ENCODE measurements at places on chromosomes 3 and 15. TPM values are rescaled to one million over a fixed set of nuclear protein-coding genes. Genes with fewer than 3 reads are reported as not detected.

DNA sequence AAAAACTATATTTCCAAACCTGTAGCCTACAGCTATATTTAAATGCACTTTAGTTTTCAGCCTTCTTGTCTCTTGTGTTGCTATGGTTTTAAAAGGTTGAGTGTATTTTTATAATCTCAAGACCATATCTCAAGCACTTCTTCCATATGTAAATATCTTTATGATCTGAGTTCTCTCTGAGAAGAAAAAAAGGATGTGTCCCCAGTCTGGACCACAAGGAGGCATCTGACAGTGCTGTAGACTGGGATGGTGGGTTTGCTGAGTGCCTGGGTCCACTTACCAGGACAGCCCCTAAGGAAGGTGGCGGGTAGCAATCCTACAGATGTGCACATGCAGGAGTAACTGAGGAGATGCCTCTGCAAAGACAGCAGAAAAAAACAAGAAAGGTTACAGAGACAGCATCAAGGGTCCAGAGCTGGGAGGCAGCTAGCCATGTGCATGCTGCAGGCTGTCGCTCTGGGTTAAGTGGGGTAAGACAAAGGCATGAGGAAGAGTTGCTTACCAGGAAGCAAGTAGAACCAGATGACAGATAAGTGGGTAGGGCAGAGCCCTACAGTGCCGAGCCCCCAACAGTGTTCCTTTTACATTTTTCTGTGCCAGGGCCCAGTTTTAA, 70.6 kb upstream of the SNRK start:
- DNase-seq = no peak

- peak; percentile 29 for DNase-seq
Measured at GRCh38 chr3:67030785-67031740, 33.0 kb downstream of the KBTBD8 start.

GRCh38 chr3:197041875-197042488, 12.4 kb upstream of the MELTF start:
- no peak for DNase-seq

GRCh38 chr15:75791337-75791713, 51.9 kb upstream of the UBE2Q2 start:
- DNase-seq = no peak

- DNase-seq = no peak
Measured at GRCh38 chr3:168964736-168965135, 698.8 kb downstream of the MECOM start.

DNA sequence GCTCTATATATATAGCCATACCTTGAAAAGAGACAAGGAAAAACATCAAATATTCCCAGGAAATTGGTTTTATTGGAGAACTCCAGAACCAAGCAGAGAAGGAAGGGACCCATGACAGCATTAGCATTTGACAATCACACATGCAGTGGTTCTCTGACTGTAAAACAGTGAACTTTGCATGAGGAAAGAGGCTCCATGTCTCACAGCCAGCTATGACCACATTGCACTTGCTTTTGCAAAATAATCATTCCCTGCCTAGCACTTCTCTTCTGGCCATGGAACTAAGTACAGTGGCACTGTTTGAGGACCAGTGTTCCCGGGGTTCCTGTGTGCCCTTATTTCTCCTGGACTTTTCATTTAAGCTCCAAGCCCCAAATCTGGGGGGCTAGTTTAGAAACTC, 85.5 kb downstream of the TGFBR2 start:
- no peak for DNase-seq

- no peak for DNase-seq
Measured at GRCh38 chr3:155640098-155640497, 104.8 kb downstream of the PLCH1 start.

GRCh38 chr15:76349301-76350070, 12.9 kb downstream of the ISL2 start:
- no peak for DNase-seq

GRCh38 chr3:150057227-150057626, 86.5 kb upstream of the PFN2 start:
- DNase-seq = no peak

GRCh38 chr15:47824147-47824546, 106.8 kb downstream of the SEMA6D start:
- DNase-seq = no peak

DNA sequence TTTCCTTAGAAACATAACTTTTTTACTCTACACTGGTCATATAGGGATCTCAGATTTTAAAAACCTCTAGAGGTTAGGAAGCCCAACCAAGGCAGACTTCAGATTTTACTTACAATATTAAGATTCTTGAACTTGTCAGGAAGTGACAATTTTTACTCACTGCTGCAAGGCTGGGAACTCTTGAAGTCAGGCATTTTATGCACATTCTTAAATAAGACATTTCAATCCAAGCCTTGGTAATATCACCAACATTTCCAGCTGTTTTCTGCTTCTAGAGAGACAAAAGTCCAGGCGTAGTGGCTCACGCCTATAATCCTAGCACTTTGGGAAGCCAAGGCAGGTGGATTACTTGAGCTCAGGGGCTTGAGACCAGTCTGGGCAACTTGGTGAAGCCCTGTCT, 33.6 kb upstream of the UBP1 start:
- DNase-seq = no peak

- DNase-seq = peak; percentile 91
Measured at GRCh38 chr15:99454941-99455788, 110.6 kb upstream of the MEF2A start.

GRCh38 chr3:168341956-168342936, 246.5 kb upstream of the GOLIM4 start:
- peak; percentile 6 for DNase-seq

DNA sequence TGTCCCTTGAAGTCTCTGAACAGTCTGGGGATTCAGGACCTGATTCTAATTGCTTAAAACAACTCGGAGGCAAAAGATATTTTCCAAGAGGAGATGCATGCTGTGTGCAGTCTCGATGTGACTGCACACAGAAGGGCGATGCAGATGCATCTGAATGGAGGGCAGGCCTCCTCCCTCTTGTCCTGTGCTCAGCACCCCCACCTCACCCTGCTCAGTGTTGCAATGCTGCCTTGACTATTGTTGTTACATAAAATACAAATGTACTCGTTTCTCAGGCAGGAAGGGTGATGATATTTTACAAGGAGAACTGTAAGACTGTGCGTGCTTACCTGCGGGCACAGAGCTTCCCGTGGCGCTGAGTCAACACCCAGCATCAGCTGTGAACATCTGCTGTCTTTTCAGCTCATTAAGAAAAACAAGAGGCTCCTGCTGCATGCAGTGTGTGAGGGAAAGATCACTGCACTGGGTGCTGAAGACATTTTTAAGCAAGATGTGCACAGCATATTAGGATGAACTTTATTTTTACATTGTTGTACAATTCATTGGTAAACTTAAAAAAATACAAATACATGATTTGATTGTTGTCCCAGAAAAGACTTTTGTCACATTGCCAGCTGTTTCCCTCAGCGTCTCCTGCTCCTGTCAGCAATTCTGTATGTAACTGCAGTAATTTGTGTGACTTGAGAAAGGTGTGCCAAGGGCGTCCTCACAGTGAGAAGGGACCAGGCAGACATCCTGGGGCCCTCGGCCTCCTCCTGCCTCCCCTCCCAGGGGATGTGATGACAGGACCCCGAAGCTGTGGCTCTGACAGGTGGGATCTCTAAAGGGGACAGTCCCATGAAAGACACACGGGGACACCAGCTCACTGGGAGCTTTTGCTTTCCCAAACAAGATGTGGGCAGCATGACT, 56.3 kb upstream of the RPL32 start:
- DNase-seq = no peak

GRCh38 chr3:24249523-24249922, 245.1 kb downstream of the THRB start:
- no peak for DNase-seq

DNA sequence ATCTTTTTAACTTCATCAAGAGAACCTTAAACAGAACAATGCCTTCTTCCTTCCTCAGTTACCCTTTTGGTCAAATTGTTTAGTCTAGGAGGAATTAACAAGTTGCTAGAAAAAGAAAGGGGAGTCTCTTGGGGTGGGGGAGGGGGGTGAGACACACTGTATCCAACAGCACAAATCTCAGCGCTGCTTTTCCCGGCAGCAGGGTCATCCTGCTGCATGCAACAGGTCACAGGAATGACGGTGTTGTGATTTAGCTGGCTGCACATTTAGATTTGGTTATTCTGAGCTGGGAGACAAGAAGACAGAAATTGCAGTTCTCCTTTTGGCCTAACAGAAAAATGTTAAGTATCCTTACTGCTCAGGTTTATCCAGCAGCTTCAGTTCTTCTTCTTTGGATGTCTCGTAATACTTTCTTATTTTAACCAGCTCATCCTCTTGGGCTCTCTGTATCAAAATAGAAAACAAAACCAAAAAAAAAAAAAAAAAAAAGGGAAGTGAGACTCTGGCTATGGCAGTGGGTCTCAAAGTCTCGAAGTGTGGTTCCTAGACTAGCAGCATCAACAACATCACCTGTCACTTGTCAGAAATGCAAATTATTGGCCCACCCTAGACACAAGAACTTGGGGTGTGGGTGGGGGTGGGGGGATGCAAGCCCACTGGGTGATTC, 190.5 kb downstream of the GREM1 start:
- DNase-seq = peak; percentile 7

DNA sequence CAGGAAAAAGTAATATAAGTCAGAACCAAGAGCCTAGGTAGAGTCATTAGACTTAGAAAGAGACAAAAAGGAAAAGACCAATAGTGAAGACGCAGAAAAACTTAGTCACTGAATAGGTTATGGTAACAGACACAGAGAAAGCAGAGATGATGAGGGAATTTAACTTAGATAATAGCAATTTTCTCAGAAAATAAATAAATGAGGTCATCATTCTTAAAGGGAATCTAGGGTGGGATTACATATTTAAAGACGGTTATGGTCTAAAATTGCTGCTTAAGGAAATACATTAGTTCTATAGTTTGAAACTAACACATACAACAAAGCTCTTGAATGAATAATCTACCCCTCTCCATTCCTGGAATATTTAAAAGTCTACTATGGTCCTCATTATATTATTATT, 59.4 kb downstream of the UBR1 start:
- no peak for DNase-seq

DNA sequence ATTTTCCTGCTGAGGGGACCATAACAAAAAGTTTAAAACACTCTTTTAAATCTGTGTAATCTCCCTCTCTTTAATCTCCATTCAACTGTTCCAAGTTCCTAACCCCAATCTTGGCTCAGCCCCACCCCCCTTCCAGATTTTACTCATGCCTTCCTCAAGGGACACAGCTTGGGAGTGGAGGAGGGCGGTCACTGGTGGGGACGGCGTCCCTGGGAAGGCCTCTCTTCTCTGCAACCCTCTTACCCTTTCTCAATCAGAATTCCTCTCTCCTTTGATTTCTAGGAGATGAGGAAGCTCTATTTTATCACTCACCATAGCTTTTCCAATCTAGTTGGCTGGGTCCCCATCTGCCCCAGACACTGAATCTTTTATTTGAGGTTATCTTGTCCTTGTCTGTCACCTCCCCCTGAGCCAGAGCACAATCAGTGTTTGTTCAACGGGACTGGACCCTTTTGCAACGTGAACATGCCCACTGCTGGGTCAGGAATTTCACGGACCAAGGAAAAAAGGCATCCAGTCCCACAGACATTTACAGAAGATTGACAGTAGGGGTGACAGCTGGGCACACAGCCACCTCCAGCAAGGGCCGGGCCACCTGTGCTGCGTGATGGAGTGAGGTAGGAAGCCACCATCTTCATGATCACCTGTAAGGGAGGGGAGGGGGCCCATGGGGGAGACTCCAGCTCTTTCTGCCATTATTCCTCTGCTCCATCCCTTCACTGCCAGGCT, 84.0 kb upstream of the HERC1 start:
- no peak for DNase-seq

DNA sequence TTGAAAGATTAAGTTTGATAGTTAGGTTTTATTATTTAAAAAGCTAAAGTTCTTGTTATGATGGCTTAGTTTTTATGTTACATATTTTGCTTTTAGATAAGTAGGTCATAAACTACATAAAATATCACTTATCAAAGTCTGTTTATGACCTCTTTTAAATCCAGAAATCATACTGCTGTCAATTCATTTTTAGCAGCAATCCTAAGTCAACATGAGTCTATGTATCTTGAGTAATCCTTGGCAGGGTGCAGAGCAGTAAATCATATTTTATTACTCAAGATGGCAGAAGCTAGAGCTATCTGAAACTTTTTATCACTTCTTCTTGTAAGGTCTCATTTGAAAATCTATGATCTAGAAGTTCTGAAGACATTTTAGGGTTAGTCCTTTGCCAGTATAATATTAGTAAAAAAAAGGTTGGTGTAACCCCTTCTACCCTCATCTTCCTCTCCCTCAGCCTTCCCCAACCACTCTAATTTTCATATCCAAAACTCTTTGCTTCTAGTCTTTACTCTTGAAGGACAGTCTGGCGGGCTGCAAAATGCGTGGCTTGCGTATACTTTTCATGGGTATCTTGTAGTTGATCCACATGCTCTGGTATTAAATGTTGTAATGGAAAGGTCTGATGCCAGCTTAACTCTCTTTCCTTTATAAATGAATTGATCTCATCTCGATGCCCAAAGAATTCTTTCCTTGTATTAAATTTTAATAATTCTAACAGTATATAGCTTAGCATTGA, 134.0 kb upstream of the THRB start:
- DNase-seq = peak; percentile 22

ARGFX gene
- total RNA-seq = not detected

GOLGA6L26 gene
- total RNA-seq = not detected

WNT5A gene
- total RNA-seq = 96.0 TPM

RASL12 gene
- 6.5 TPM for total RNA-seq

TIMP4 gene
- 4.7 TPM for total RNA-seq

TMOD3 gene
- total RNA-seq = 32.5 TPM

CFAP100 gene
- total RNA-seq = not detected

ERICH6 gene
- not detected for total RNA-seq

IGF2BP2 gene
- 81.5 TPM for total RNA-seq

HEXA gene
- 175 TPM for total RNA-seq

DAZL gene
- total RNA-seq = 0.33 TPM
